ENCODE measurements at places on chromosomes 5 and 9.

DNA sequence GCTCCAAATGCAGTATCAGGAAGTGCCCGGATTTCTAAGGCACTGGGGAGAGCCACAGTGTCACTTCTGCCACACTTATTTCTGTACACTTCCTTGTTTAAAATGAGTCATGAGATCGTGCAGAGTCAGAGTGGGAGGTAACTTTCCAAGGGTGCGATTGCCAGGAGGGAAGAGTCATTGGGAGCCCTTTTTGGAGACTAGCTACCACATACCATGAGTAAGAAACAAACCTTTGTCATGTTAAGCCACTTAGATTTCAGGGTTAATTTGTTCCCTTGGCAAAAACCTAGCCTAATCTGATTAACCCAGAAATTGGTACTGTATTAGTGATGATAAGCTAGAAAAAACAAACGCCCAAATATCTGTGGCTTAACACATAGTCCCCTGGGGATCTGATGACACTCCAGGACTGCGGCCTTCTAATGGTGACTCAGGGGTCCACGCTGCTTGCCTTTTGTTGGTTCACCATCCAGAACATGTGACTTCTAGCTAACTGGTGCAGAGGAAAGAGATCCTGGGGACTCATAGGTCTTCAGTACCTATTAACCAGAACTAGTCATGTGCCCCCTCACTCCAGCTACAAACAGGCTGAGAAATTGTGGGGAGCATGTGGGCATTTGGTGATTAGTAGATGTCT, 48.6 kb upstream of the TLE1 start:
- peak; percentile 92 for DNase-seq

DNA sequence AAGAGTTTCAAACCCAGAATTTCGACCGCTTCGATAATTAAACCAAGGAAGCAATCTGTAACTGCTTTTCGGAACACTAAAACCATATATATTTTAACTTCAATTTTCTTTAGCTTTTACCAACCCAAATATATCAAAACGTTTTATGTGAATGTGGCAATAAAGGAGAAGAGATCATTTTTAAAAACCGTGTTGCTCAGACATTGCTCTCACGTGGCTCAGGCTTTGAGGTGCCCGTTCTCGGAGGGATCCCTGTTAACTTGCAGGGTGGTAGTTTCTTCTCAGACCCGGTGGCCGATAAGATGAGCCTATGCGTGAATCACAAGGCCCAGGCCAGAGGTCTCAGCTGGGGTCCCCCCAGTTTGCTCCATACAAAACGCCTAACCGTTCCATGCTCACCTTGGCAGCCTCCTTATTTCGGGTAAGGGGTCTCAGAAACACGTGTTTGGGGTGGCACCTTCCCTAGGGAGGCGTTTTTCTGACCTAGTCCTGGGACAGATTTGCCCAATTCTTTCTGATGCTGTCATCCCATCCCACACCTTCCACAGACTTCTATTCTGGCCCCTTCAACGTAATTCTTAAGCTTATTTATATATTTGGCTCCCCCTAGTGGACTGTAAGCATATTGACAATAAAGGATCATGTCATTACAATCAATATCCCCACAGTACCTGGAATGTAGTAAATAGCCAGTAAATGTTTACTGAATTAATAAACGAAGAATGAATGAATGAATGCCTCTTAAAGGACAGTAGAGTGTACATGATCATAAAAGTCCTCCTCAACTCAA, 48.1 kb downstream of the THBS4 start:
- peak; percentile 85 for DNase-seq

GRCh38 chr5:162683284-162683683, 615.7 kb downstream of the GABRG2 start:
- DNase-seq: no peak

DNA sequence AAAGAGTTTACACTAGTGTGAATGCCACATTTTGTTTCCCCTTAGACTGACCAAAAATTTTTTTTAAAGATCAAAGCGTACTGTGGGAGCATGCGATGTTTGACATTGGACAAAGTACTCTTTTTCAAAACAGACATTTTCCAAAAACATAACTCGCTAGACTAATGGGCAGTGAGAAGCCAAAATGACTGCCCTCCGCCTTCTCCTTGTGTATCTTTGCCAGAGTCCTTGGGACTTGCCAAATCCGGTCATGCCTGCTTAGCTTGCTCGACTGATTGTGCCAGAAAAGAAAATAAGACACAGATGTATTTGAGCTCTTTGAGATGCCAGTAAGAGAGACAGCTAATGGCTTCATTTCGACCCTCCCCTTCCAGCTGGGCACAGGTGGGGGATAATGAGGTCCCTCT, 157.5 kb downstream of the MAPKAP1 start:
- DNase-seq: peak; percentile 72

DNA sequence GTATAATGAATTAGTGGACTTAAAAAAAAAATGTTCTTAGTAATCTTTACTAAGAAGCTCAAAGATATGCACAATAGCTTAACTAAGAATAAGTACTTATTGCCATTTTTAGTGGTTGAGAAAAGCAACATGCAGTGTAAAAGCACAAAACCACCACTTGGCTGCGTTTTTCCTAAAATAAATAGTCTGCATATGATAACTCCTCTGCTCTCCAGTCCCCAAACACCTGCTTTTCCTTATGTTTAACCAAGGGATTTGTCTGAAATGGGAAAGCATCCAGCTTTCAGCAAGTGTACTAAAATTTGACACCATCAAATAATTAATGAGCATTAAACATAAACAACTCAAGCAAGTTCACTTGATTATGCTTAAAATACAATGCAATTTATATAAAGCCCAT, 41.4 kb downstream of the PSIP1 start:
- no peak for DNase-seq

DNA sequence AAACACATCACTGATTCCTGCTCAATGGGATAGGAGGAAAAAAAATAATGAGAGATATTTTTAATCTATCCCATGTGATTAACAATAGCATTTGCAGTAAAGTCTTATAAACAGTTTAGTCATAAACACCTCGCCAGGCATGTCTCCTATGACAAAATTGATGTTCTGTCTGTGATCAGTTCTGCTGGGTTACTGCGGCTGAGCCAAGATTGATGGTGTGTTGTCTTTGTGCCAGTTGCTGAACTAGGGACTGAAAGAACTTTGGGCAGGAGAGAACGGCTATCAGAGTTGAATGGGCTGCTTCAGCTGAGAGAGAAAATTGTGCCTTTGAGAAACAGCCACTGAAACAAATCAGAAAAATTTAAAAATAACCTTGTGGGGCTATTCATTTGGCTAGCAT, 37.3 kb upstream of the MAMDC2 start:
- peak; percentile 48 for DNase-seq

- no peak for DNase-seq
Observed at GRCh38 chr9:38380230-38380871, 12.2 kb upstream of the ALDH1B1 start.

DNA sequence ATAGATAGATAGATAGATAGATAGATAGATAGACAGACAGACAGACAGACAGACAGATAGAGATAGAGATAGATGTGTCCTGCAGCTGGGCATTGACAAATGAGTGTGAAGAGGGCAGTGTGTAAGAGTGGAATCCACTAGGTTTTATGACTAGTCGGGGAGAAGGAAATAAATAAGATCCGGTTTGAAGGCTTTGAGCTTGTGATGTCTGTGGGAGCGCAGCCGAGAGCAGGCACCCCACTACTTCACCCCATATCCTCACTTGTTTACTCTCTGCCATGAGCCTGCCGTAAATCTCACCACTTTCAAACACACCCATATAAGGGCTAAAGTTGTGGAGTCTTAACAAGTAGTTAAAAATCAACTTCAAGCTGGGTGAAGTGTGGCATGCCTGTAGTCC, 1.4 kb upstream of the SUSD1 start:
- no peak for DNase-seq

GRCh38 chr5:153425914-153426313, 64.6 kb upstream of the GRIA1 start:
- DNase-seq: peak; percentile 6

GRCh38 chr9:97405551-97405950, 6.3 kb upstream of the TDRD7 start:
- DNase-seq: no peak

DNA sequence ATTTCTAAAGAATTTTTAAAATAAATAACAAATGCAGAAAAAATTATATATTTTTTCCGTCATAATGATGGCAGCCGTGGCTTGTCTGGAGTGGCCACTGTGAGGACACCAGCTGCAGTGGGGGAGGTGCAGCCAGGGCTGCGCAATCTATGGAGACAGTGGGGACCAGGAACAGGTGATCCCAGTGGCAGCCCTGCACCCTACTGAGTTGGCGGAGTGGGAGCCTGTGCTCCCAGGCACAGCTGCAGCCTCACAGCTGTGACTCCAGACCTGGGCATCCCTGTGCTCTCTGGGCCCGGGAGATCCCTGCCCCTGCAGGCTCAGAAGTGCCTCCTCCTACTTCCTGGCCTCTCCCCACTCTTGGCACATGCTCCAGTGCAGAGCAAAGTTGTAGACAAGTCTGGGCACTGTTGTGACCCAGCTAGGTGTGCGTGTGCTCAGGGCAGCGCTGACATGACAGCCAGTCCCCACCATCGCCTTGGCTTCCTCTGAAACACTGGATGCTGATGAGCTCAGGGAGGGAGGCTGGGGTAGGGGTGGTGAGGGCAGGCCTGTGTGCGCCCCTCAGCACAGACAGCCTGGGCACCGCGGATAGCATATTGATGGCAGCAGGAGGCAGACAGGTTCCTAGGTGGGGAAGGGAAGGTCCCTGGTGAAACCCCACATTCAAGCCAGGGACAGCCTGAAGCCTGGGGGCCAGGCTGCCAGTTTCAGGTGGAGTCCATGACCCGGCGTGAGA, 96.0 kb upstream of the PRR16 start:
- no peak for DNase-seq

GRCh38 chr9:91273853-91274552, 87.7 kb downstream of the AUH start:
- DNase-seq: peak; percentile 77

GRCh38 chr5:168706655-168707069, 127.5 kb upstream of the PANK3 start:
- DNase-seq: peak; percentile 35

- DNase-seq: no peak
Observed at GRCh38 chr5:7410936-7411511, 15.1 kb downstream of the ADCY2 start.

DNA sequence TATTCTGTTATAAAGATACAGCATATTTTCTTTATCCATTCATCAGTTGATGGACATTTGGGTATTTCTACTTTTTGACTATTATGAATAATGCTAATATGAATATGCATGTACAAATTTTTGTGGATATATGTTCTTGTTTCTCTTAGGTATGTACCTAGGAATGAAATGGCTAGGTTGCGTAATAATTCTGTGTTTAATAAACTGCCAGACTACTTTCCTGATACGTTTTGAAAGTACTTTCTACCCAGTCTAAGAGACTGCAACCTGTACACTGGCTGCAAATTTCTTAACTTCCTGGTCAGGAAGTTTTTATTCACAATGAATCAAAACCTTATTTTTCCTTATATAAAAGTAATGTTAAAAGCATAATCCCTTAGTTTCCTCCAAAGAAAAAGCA, 93.9 kb upstream of the STARD4 start:
- DNase-seq: no peak

DNA sequence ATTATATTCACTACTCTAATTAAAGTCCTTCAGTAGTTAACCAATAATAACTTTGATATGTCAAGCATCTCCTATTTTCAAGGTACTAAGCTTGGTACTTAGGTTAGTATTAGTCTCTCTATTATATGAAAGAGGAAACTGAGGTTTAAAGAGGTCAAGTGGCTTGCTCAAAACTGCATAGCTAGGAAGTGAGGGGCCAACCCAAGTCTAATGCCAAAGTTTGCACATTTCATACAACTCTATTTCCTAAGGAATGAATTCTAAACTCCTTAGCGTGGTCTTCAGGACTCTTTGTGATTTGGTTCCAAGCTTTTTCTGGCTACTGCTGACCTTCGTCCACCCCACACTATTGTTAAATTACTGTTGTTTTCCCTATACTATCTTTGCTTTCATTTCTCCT, 9.9 kb upstream of the SHOC1 start:
- DNase-seq: no peak
